ENCODE measurements at places on chromosomes 4 and X.

GRCh38 chr4:113070755-113071154, 21.3 kb downstream of the ANK2 start:
- no peak for DNase-seq

DNA sequence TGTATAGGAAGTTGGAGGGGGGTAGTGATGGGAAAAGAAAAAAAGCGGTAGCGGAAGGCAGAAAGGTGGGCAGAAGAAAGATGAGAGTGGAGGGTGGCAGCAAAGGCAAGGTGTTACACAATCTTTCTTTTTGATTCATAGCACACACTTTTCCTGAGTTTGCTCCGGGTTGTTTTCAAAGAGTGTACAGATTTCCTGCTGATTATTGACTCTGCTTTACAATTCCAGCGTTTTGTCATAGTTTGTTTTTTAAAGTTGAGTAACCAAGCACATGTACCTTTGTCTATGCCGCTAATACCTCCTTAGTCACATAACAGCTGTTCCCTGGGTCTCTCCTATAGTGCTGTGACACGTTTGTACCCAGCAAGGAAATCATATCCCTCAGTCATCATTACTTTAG, 50.3 kb downstream of the AGA start:
- no peak for DNase-seq

GRCh38 chrX:131795442-131796229, 227.5 kb upstream of the STK26 start:
- DNase-seq = no peak

DNA sequence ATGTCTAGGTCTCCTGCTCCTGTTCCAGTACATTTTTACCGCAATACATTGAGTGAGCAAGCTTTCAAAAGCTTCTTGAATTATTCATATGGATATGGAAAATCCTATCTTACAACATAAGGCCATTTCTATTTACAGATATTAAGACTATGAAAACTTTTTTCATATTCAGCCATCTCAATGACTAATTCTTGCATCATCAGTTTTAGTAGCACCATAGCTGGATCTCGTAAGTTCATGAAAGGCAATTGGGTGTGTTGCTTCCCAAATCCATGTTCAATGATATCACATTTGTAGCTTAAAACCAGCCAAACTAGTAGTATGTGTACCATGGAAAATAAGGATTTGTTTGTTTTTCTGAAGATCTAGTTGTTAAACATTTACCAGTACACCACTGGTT, 118.3 kb upstream of the GABRA2 start:
- peak; percentile 23 for DNase-seq

- DNase-seq = no peak
These were observed 340.7 kb upstream of the HS3ST1 start for GRCh38 chr4:11769434-11769833.

GRCh38 chr4:148273501-148273986, 168.7 kb downstream of the NR3C2 start:
- DNase-seq = no peak

DNA sequence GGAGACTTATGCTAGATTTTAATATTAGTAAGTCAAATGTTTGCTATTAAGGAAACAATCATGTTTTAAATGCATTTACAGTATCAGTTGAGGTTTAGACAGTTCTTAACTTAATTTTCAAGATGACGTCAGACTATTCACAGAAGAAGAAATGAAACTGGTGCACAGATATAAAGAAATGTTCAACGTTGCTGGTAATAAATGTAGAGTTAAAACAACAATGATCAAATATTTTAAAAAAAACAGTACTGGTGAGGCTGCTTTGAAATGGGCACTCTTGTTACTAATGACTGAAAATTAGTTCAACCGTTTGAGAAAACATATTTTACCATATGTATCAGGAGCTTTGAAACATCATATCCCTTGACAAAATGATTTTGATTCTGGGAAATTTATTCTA, 44.2 kb downstream of the ABHD18 start:
- DNase-seq = no peak

- no peak for DNase-seq
These were observed 65.9 kb downstream of the LARP7 start for GRCh38 chr4:112702892-112703291.

GRCh38 chrX:108131471-108131870, 39.9 kb downstream of the ATG4A start:
- DNase-seq = peak; percentile 43

DNA sequence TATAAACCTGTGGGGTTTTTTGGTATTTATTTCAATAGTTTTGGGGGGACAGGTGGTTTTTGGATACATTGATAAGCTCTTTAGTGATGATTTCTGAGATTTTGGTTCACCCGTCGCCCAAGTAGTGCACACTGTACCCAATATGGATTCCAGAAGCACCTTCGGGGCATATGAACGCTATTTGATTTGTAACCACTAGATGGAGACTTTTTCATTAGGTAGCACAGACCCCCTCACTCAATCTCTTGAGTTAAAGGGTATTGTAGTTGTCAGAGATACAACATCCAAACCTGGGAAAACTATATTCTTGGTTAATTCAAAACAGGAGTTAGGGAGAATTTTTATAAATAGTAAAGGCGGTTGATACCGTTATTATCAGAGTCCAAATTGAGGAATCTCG, 79.8 kb downstream of the SPANXN3 start:
- no peak for DNase-seq

DNA sequence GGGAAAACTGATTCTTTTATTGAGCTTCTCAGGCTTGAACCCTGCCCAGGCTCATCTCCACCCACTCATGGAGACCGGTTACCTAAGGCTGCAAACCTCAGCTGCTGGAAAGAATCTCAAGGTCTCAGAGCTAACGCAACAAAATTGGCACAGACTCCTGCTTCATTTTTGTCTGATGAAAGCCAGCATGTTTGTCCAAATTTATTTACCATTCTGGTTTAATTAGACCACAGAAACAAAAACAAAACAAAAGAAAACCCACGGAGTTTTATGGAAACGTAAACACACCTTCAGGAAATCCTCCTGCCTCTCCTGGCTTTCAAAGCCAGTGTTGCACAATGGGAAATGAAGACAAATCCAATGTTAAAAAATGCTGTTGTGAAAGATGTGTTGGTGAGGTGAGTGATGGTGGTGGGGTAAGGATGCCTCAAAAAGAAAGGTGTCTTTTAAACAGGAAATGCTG, 56.4 kb upstream of the PDLIM3 start:
- DNase-seq = no peak

DNA sequence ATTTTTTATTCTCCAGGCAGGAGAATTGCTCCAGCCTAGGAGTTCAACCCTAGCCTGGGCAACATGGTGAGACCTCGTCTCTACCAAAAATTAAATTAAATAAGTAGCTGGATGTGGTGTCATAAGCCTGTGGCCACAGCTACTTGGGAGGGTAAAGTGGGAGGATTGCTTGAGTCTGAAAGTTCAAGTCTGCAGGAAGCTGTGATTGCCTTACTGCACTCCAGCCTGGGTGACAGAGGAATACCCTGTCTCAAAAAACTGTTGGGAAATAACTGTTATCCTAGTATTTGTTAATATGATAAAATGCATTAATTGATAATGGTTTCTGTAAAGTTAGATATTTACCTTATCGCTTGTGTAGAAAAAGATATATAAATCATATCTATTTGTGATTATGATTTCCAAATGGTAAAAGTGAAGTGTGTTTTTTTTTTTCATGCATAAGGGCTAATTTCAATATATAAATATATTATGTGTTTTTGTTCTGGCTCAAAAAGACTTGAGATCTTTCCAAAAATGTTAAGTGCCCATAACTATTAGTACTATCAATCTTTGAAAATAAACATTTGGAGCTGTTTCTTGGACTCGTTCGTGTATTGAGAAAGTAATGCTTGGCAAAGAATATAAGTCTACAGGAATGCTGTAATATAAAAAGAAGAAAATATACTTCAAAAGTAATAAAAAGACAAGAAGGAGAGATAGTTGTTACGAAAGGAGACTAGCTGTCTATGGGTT, 396.6 kb downstream of the ADGRL3 start:
- DNase-seq = no peak

- DNase-seq = no peak
These were observed 81.7 kb downstream of the FREM3 start for GRCh38 chr4:143618811-143619210.

GRCh38 chrX:35046660-35047296, 104.2 kb downstream of the FAM47B start:
- DNase-seq = no peak

- DNase-seq = no peak
These were observed 48.9 kb downstream of the TMEM156 start for GRCh38 chr4:38983291-38983690.

DNA sequence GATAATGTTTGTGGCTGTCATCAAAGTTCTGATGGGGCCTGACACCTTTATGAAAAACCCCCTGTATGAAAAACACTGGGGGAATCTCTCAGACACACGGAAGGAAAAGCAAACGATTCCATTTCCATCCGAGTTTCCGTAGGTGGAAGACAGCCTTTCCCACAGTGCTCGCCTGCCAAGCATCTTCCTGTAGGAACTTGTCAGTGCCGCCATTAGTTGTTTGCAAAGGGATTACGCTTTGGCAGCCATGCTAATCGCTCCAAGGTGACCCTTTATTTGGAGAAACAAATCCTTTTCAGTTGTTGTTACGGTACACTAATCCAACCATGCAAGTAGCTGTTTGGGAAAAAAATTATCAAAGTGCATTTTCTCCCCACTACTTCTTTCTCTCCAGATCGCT, 44.4 kb upstream of the STOX2 start:
- DNase-seq = no peak

- DNase-seq = no peak
These were observed 17.5 kb upstream of the C4orf36 start for GRCh38 chr4:86909546-86910295.

- DNase-seq = no peak
These were observed 87.4 kb downstream of the PLAC1 start for GRCh38 chrX:134570899-134571298.

DNA sequence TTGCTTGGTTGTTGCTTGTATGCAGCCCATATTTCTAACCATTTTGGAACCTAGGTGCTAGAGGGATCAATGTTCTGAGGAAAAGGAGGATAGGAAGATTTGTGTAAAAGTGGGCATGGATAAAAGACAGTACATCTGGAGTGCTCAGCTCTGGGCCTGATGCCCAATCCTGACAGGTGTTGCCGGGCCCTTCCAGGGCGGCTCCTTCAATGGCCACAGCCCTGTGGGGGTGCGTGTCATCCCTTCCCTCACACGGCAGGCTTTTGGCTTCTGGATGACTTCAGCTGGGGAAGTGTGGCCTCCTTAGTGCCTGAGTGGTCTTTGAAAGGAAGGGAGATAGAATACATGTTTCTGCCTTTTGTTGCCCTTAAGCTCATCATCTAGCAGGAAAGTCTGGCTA, 47.2 kb downstream of the NELFA start:
- no peak for DNase-seq

GRCh38 chrX:118520216-118521206, 24.9 kb downstream of the DOCK11 start:
- DNase-seq = peak; percentile 72

DNA sequence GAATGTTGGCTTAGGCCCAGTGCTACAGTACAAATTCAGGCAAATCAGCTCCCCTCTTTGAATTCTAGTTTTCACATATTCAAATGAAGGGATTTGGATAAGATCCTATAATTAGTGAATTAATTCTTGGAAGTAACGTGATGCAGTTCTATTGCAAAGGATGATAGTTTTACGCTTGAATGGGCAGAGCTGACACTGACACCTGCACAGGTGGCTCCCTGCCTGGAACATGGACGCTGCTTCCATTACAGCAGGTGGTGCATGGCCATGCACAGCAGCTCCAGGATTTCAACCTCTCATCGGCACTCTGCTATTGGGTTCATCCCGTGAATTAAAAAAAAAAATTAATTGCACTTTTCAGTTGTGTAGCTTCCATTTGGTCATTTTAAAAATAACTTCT, 28.4 kb upstream of the RPS6KA6 start:
- no peak for DNase-seq

DNA sequence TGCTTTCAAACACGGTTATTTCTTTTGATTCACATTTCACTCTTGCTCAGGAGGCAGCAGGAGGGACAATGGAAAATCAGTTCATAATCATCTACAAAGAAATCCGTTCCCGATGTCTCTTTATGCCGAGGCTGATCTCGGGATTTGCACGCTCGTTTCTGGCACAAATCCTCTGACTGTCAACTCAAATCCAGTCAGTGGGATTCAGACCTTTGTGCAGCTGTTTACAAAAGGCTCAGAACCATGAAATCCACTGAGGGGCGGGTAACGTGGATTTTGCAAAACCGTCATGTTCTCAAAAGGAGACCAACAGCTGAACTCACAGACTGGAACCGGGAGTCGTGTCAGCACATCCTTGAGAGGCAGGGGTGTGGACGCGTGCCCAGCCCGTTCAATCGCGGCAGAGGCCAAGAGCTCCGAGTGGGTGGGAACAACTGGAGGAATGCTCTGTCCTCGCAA, 46.4 kb downstream of the ACOX3 start:
- DNase-seq = no peak

DNA sequence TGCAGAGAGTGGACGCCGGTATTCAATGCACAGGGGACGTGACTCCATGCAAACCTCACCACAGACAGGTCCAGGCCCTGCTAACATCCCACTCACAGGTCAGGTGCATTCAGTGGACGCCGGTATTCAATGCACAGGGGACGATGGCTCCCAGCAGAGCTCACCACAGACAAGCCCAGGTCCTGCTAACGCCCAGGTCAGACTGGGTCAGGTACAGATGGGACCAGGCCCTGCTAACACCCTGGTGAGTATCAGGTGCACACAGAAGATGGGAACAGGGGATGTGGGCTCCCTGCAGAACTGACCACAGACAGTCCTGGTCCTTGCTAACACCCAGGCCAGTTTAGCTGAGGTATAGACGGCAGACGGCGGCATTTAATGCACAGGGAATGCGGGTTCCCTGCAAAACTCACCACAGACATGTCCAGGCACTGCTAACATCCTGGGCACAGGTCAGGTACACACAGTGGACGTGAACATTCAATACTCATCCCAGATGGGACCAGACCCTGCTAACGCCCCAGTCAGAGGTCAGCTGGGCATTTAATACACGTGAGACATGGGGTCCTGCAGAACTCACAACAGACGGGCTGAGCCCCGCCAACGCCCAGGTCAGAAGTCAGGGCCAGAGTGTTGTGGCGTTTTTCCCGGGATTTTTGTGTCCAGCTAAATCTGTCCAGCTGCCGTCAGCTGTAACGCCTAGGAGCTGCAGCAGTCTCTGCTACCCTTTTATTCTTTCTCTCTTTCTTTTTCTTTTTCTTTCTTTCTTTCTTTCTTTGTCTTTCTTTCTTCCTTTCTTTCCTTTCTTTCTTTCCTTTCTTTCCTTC, 99.2 kb downstream of the SHOX start:
- no peak for DNase-seq

DNA sequence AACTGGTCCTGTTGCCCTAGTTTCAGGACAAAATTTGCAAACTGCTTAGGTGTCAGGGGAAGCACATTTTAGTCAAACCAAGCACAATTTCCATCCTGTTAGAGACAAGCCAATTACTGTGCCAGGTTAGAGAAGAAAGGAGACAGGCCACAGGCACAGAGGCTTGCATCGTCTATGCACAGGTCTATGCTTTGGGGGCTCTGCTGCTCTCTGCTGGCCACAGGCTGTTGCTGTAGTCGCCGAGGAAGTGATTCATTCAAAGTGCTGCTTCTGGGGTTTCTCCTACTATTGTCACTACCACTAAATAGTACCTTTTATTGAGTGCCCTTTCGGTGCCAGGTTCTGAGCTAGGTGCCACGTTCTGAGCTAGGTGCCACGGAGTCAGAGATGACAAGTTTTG, 45.5 kb downstream of the VGLL1 start:
- no peak for DNase-seq

GRCh38 chr4:95547715-95548471, 880 bp downstream of the UNC5C start:
- DNase-seq = no peak
